ENCODE measurements at places on chromosomes 6 and 20.

DNA sequence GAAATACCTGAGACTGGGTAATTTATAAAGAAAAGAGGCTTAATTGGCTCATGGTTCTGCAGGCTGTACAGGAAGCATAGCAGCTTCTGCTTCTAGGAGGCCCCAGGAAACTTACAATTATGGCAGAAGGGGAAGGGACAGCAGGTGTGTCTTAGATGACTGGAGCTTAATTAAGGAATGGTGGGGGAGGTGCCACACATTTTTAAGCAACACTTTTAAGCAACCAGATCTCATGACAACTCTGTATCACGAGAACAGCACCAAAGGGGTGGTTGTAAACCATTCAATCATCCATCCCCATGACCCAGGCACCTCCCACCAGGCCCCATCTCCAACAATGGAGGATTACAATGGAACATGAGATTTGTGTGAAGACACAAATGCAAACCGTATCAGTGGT lies 26.9 kb downstream of the FIG4 start:
- no peak for DNase-seq

DNA sequence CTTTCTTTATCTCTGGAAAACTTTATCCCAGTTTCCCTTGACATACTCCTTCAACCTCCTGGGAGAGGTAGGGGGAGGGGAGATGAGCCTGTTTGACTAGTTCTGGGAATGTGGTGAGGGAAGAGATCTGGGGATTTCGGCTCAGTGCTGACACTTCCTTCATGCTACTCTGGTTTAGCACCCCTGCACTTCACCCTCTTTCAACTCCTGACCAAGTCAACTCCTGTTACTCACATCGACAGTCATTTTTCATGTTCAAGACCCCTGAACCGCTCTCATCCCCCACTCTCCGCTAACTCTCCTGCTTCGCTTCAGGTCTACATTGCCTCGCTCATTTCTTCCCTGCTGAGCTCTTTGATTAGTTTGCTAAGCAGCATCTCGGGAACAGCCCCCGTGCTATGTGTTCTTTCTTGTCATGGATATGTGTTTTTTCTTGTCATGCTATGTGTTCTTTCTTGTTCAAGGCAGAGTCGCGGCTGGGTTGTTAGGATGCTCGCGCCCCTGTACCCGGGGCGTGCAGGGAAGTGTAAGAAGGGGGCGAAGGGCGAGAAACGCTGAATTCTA lies 16.6 kb upstream of the TRIM27 start:
- peak; percentile 49 for DNase-seq

- DNase-seq: no peak
Observed at GRCh38 chr6:138568997-138569396, 69.7 kb upstream of the NHSL1 start.

DNA sequence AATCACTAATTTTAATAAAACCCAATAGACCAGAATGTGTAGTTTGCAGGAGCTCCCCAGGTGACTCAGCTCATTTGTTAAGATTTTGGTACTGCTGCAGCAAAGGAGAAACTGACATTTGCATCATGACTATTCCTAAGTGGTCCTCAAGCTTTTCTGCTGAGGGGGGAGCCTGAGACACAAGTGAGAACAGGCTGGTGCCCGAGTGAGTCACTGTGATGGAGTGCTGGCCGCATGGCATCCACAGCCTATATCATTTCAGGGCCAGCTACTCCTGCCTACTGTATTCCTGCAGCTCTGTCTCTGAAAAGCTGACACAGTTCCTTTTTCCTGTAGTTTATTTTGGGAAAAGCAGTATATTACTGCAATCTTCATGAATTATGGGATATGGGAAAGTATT lies 113.7 kb upstream of the ENPP5 start:
- DNase-seq: no peak

GRCh38 chr6:116376149-116376548 lies 5.4 kb downstream of the DSE start:
- no peak for DNase-seq

DNA sequence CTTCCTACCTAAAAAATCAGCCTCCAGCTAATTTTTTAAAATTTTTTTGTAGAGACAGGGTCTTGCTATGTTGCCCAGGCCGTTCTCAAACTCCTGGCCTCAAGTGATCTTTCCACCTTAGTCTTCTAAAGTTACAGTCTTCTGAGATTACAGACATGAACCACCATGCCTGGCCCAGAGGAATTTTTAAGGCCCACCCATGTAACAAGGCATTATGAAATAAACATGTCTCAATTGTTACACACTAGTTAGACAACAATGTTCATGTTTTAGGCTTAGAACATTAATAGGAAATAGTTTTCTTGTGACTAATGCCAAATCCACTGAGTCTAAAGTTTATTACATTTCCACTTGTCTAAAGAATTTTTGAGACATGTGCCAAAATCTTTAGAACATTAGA lies 221.2 kb downstream of the LAMA2 start:
- no peak for DNase-seq

All from stimulated activated CD4-positive, alpha-beta T cell treated with anti-CD3 and anti-CD28 coated beads, TNF-alpha, amount 100 ng/mL, for 4 hours (primary cell).